ENCODE measurements at places on chromosomes 12 and 14.

DNA sequence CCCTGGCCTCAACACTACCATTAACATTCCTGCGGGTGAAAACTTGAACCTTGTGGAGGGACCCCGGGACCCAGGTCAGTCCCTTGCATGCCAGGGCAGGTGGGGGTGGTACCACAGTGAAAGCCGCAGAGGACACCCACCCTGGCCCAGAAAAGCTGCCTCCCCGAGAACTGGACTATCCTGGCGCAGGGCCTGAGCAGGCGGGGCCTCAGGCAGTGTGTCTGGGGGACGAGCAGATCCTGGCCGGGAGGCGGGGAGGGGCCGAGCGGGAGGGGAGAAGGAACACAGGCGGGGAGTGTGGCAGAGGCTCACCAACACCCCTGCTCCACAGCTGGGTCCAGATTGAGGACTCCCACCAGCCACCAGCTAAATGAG is 10.0 kb downstream of the AHNAK2 start:
- peaks cover 42% of the 10 kb centered on the region for H3K4me1 ChIP-seq
- DNase-seq: peak; percentile 24
- no peak overlapping the region for H3K27ac ChIP-seq
- H3K4me3 ChIP-seq: no peak overlapping the region
- H3K36me3 ChIP-seq: no peaks in the 10 kb centered on the region

DNA sequence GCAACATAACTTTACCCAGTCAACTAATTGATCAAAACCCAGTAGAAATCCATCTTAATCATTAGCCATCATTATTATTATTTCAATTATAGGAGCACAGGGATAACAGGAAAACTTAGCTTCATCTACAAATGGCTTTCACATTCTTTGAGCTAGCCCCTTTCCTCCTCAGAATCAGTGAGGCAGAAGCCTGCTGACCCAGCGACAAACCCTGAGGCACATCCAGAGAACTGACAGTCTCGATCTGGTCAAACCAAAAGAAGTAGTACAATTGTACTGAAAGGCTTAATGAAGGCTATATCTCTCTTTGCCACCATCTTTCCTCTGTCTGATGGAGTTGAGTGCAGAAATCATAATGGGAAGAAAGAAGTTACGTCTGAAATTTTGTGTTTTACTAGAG is 109.8 kb upstream of the ARID2 start:
- no peak for DNase-seq
- H3K27ac ChIP-seq: no peak overlapping the region
- no peaks in the 10 kb centered on the region for H3K36me3 ChIP-seq
- H3K4me1 ChIP-seq: no peaks in the 10 kb centered on the region
- H3K4me3 ChIP-seq: no peak overlapping the region

DNA sequence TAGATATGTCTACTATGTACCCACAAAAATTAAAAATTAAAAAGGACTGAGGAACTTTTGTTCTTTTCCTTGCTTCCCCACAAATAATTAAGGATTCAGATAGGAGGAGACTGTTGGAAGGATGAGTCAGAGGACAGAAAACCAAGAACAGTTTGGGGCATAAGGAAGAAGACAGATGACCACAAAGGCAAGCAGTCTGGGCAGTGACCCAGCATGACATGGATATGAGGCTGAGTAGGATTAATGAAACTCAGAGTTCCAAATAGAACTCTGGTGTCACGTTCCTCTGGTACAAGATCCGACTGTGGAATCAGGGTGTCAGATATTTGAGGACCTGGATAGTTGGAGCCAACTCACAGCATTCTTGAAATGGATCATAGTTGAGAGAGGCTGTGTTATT is 89.3 kb upstream of the SLC38A4 start:
- no peak for DNase-seq
- no peak overlapping the region for H3K27ac ChIP-seq
- H3K27me3 ChIP-seq: no peaks in the 10 kb centered on the region
- H3K4me3 ChIP-seq: no peak overlapping the region
- H3K4me1 ChIP-seq: no peaks in the 10 kb centered on the region

DNA sequence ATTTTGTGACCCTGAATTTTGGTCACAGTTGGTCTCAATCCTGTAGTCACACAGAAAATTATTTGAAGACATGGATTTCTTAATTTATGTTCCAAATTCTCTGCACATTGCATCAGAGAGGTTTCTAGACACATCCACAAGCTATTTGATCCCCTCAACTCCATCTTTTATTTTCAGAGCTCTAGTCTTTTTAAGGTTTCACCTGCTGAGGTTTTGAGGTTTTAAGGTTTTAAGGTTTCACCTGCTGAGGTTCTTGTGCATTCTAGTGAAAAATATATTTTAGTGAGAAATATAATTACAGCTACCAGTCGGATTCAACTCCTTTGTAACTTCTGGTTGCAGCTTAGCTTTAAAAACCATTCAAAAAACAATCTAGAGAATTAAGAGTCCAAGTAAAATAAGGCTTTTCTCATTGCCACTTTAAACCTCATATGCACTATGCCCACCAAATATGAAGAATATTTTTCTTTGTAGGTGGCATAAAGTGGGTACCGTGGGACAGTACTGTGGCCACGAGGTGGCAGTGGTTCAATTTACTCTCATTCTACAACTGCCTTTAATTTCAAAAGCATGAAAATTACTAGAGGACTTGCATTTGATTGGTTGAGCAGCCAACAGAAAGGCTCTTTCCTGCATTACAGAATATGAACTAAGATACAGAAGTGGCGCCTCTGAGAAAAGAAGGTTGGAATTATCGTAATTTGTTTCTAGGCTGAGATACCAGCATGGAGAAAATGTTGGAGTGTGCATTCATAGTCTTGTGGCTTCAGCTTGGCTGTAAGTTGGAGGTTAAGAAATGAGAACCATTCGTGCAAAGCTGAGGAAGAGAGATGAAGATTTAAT is 366.5 kb upstream of the OR4E1 start:
- H3K4me1 ChIP-seq: no peaks in the 10 kb centered on the region
- H3K4me3 ChIP-seq: no peak overlapping the region
- H3K27ac ChIP-seq: no peak overlapping the region
- H3K36me3 ChIP-seq: no peaks in the 10 kb centered on the region
- DNase-seq: no peak

Measured in trophoblast cell (in vitro differentiated cells and primary cell).